ENCODE measurements at places on chromosomes 6 and 20. TPM values are rescaled to one million over a fixed set of nuclear protein-coding genes. Genes with fewer than 3 reads are reported as not detected.

- DNase-seq: no peak
Measured at GRCh38 chr20:36070451-36070850, 84.1 kb upstream of the EPB41L1 start.

The NKX2-4 gene
- not detected for total RNA-seq

GRCh38 chr6:130980310-130981032, 82.6 kb downstream of the EPB41L2 start:
- DNase-seq: no peak

- no peak for DNase-seq
Measured at GRCh38 chr6:128403618-128404444, 116.6 kb downstream of the PTPRK start.

DNA sequence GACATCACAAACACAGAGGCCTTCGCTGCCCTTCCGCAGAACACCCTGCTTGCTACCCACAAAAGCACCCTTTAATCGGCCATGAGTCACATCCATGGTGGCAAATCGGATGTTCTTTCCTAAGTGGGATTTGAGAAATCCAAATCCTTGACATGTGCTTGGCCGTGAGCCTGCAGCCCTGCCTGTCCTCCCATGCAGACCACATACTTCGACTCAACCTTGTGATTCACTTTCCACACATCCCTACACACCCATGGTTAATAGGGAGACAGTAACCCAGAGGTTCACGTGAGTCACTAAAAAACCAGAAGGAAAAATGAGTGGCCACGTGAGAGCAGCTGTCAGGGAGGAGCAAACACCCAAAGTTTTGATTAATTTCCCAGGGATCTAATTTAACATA, 19.4 kb downstream of the RAMACL start:
- DNase-seq: peak; percentile 95

DNA sequence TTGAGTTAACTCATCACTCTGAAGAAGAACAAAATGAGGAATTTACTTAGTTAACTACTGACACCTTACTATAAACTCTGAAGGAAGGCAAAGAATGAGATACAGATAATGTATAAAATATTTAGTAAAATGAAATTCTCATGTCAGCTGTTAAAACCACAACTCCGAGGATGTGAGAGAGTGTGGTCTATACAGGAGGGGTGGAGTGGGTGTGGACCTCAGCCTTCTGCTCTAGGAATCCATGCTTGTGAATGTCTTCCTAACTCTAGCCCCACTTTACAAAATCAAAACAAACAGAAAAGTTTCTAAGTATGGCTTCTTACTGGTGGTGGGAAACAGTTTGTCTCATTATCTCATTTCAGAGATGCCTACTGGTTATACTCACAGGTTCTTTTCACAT, 14.2 kb downstream of the PPP1R14C start:
- DNase-seq: no peak

DNA sequence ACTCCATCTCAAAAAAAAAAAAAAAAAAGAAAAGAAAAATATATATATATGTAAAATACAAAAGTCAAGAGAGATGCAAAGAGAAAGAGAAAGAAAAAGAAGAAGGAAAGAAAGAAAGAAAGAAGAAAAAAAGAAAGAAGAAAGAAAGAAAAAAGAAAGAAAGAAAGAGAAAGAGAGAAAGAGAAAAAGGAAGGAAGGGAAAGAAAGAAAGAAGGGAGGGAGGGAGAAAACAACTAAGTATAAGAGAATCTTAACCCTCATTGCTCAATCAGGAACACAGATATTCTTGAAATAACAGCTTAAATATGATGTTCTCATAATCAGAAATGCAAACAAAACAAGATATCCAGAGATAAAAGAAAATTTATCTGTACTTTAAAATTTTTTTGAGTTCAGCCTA, 54.4 kb upstream of the MARCKS start:
- no peak for DNase-seq

The SLC52A3 gene
- total RNA-seq: not detected

GRCh38 chr20:33685328-33686099, 671 bp downstream of the E2F1 start:
- DNase-seq: peak; percentile 22

- peak; percentile 75 for DNase-seq
Measured at GRCh38 chr6:14791526-14791925, 454.3 kb upstream of the JARID2 start.

The SH3BGRL2 gene
- 2.6 TPM for total RNA-seq

- no peak for DNase-seq
Measured at GRCh38 chr6:10297832-10298231, 117.0 kb downstream of the TFAP2A start.

All from fibroblast of villous mesenchyme (primary cell).